ENCODE measurements at places on chromosomes 2 and 18.
A peak's percentile ranks its signal among the peaks of the same experiment; 100 is the strongest.

- DNase-seq = peak; percentile 52
Observed at GRCh38 chr2:152097801-152098495, 896 bp downstream of the CACNB4 start.

GRCh38 chr2:144128130-144128746, 391.7 kb downstream of the ZEB2 start:
- DNase-seq = no peak

GRCh38 chr18:58158008-58158407, 114.0 kb downstream of the NEDD4L start:
- no peak for DNase-seq

DNA sequence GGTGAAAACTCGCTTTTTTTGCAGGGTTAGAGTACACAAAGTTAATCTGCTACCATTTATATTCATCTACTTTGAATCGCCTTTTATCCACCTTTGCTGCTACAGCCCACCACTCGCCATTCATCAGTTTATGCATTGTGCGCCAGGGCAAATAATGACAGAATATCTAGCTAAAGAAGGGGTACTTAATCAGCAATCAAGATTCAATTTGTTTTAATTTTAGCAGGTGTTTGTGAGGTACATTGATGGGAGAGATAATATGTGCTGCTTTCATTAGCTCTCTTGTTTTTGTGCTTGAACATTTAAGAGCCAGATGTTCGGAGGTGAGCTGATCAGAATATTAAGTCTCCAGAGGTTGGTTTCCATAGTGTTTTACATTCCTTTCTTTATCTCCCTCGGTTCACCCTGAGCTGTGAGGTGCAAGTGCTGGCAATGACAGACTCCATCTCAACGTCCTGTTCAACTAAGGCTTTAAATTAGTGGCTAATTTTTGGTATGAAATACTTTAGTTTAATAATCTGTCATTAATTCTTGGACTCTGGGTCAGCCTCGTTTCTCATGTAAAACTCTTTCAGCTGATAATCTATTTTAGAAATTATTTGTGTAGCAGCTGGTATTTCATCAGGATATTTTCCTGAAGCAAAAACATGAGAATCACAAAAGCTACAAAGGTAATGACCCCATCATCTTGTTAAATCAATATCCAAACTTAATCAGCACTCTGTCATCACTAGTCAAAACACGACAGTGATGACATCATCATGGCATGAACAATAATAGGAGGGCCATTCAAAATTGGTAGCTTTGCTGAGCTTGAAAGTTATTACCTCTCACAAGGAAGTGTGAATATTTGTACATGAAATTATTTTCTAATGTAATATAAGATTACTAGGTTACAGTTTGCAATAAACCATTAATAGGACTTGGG, 479.9 kb upstream of the FANCL start:
- no peak for DNase-seq

GRCh38 chr2:84832772-84833461, 48.0 kb downstream of the TRABD2A start:
- no peak for DNase-seq
